ENCODE measurements at places on chromosomes 4 and X.

GRCh38 chr4:17758485-17758884, 22.9 kb downstream of the FAM184B start:
- DNase-seq, result no peak

DNA sequence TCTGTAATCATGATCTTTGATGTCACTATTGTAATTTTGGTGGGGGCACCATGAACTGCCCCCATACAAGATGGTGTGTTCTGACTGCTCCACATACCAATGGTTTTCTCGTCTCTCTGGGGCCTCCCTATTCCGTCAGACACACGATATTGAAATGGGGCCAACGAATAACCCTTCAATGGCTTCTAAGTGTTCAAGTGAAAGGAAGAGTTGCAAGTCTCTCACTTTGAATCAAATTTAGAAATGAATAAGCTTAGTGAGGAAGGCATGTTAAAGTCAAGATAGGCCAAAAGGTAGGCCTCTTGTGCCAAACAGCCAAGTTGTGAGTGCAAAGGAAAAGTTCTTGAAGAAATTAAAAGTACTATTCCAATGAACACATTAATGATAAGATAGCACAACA, 205.4 kb downstream of the SPRY1 start:
- no peak for DNase-seq

- DNase-seq, result no peak
Measured at GRCh38 chr4:182918044-182918607, 940 bp upstream of the DCTD start.

- DNase-seq, result no peak
Measured at GRCh38 chr4:8308856-8309771, 39.6 kb downstream of the HTRA3 start.

DNA sequence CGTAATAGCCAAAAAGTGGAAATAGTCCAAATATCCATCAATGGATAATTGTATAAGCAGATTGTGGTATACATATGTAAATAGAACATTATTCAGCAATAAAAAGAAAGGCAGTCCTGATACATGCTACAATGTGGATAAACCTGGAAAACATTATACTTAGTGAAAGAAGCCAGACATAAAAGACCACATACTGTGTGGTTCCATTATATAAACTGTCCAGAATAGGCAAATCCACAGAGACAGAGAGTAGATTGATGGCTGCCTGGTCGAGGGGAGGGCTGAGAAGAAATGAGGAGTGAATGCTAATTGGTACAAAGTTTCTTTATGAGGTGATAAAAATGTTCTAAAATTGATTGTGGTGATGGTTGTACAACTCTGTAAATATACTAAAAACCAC, 397.4 kb upstream of the RPS6KA3 start:
- no peak for DNase-seq

DNA sequence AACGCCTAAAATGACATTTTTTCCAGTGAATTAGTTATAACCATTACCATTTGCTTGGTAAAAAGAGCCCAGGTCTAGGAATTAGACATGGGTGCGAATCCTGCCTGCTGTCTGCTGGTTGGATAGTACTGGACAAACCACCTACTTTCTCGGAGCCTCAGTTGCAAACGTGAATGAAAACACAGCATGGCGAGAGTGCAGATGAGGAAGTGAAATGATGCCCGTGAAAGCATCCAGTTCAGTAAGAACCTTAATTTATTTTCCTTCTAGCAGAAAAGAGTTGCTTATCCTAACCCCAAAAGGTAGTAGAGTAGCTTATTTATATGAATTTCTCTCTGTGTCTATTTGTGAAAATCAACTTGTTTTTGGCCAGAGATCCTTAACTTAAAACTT, 171.4 kb upstream of the GALNT7 start:
- no peak for DNase-seq

GRCh38 chr4:88366460-88366859, 12.2 kb upstream of the HERC6 start:
- no peak for DNase-seq

DNA sequence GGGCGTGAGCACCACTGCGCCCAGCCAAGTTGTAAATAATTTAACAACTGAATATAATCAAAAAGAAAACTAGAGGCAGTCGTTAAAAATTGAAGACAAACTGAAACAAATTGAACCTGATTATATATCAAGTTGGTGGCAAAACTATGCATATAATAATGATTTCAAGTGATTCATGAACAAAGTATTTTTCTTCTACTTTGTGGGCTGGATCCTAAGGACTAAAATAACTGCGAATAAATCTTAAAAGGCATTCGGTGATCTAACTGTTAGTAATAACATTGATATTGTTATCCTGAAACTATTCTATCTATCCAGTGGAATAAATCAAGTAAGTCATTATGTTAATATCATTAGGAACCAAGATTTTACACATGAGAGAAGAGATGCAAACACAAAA, 21.2 kb upstream of the USP9X start:
- DNase-seq, result no peak

GRCh38 chrX:143121477-143121876, 95.7 kb downstream of the SPANXN4 start:
- DNase-seq, result no peak

DNA sequence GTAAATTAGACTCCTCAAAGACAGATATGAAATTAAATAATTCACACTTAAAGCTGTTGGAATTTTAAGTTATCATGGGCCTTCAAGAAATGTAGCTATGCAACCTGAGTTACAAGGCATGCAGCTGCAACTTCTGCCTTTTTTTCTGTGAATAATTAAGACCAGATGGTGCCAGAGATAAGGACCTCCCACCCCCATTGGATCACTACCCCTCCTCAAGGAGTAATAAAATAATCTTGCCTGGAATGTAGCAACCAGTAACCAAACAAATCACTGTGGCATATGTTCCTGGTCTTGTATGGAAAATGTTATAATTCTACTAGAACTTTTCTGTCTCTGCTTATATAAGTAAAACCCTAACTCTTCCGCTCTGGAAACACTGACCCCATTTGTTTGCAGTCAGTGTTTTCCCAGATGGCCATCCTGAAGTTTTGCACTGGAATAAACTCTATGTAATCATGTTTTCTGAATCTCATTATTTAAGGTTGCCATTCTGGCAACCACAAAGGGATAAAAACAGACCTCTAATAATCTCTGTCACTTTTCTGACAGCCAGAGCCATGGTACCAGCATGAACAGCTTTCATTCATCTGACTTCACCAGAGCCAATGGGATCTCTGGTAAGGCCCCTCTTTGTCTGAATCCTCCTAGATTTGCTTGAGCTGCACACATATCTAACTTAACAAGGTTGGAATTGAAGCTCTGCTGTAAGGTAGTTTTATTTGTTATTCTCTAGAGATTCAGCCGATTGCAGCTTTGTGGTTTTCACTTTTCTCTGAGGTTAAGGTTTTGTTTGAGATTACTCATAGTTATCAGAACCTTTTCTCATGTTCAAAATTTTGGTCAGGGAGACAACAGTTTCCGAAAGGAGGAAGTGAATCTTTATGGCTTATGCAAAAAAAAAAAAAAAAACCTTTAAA, 274.6 kb downstream of the NAF1 start:
- DNase-seq, result no peak

DNA sequence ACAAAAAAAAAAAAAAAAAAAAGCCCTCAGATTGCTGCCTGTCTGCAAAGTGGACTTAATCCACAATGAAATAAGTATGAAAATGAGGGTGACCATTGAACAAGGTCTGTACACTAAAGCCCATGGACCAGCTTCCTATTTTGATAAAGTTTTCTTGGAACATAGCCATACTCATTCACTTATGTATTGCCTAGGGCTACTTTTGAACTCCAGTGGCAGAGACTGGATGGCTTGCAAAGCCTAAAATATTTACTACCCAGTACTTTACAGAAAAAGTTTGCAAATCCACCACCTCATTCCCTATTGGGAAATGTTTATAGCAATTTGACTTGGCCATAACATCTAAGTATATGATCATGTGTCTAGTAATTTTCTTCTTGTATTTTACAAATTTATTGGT, 481.7 kb downstream of the NAF1 start:
- DNase-seq, result no peak

- no peak for DNase-seq
Measured at GRCh38 chr4:173073939-173074500, 94.6 kb upstream of the GALNT7 start.

GRCh38 chr4:158042591-158043030, 130.2 kb downstream of the GASK1B start:
- no peak for DNase-seq

- DNase-seq, result no peak
Measured at GRCh38 chr4:101415962-101416361, 68.6 kb upstream of the PPP3CA start.

- no peak for DNase-seq
Measured at GRCh38 chr4:38466401-38466800, 197.6 kb upstream of the KLF3 start.

DNA sequence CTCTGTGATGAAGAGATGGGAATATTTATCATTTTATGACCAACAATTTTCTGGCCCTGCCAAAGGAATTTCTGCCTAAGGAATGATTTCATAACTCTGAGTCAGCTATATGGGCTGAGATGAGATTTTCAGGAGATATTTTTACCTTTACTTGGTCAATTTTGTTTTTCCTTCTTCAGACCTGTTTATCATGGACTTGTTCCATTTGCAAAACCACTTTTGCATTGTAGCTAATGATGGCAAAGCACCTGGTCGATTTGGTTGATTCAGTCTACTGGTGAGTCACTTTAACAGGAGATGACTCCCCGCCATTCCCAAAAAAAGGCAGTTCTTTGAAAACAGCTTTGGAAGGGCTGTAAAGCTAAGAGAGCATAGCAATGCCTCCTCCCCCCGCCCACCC, 53.3 kb downstream of the TEX13A start:
- no peak for DNase-seq

DNA sequence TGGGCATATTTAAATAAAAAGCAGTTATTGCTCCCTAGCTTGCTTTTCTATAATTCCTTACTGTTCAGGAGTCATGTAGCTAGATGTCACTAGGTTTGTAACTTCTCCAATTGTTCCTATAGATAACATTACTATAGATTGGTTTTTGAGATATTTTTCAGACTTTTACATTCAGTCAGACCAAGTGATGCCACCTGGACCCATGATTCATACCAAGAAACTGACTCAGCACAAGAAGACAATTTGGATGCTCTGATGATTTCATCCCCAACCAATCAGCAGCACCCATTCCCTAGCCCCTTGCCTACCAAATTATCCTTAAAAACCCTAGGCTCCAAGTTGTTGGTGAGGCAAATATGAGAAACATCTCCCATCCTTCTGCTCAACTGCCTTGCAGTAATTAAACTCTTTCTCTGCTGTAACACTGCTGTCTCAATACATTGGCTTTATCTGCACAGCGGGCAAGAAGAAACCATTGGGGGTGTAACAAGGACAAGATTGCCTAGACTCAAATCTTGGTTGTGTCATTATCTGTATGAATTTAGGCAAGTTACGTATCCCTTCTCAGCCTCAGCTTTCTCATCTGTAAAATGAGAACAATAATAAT, 11.8 kb upstream of the NEIL3 start:
- no peak for DNase-seq

DNA sequence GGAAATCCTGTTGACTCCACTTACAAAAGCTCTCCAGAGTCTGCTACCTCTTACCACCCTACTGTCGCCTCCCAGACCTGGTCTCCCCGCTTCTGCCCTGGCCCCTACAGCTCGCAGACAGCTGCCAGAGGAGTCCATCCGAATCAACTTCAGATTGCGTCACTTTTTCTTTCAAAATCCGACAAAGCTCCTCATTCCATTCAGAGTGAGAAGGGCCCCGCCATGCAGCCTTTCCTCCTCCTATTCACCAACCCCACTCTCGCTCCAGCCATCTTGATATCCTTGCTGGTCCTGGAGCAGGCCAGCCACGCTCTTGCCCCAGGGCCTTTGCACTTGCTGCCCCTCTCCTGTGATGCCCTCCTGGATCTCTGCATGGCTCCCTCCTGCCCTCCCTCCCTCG, 5.2 kb upstream of the OPN1LW start:
- no peak for DNase-seq

DNA sequence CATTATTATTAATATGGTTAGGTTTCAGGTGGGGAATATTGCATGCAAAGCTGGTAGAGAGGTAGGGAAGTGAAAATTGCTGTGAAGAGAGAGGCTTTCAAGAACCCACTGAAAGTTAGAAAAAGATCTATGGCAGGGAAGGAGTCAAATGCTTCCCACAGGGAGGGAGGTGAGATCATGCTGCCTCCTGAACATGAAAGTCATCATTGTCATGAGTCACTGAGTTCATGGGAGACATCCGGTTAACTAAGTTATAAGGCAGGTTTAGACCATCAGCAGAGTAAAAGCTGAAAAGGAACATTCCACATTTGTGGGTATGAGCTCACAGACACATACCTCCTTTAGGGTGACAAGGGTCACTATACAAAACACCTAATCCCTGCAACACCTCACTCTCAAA, 16.2 kb downstream of the GATB start:
- no peak for DNase-seq

DNA sequence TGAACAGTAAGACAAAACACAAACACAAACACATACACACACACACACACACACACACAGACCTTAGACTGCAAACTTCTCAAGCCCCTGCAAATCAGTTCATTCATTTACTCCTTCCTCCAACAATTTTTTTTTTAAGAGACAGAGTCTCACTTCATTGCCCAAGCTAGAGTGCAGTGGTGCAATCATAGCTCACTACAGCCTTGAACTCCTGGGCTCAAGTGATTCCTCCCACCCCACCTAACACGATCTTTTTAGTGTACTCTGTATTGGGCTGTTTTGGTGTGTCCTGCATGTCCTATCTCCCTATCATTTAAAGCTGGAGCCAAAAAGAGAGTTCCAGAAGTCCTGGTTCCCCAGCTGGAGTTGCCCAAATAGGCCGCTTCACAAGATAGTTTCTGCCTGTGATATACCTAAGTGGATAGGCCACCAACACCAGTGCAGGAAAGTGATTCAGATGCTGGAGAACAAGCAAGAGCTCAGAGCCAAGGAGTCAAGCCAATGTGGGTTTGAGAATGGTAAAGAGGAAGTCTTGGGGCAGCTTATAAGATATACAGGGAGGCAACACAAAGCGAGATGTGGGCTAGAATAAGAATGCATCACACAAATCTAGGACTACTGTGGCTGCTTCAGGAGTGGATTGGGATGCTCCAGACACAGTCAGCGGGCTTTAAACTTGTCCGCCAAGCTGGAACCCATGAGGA, 85.4 kb upstream of the RAPGEF2 start:
- no peak for DNase-seq

GRCh38 chr4:159150396-159150795, 47.5 kb downstream of the RAPGEF2 start:
- no peak for DNase-seq

DNA sequence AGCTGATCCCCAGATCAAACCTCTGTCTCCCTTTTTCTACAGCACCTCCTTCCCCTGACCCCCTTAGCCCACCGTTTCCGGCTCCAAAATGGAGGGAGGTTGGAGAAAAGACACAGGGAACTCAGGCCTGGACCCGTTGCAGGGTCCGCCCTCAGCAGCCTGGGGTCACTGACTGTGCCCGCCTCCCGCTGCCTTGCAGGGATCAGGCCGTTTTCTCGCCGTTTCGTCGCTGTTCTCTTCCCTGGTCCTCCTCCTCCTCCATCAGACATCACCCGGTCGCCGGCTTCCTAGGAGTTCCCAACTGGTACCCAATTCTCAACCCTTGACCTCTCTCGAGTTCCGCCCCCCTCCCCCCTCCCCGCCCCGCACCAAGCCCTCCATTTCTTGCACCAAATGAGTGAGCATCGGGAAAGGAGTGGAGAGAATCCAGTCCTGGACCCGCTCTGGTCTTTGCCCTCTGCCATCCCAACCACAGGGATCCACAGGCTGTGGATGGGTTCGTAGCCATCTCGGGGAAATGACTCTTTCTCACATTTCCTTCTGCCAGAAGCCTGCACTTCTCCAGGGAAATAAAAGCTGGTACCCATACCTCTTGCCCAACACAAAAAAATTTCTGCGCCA, 493 bp downstream of the TCEAL5 start:
- no peak for DNase-seq
